ENCODE measurements at places on chromosomes 7 and 10.

- H3K27me3 ChIP-seq = no peaks in the 10 kb centered on the region
- H3K4me1 ChIP-seq = no peaks in the 10 kb centered on the region
- peak; percentile 73 for DNase-seq
- no peak overlapping the region for H3K27ac ChIP-seq
Measured at GRCh38 chr10:103932971-103933370, 15.0 kb upstream of the STN1 start.

GRCh38 chr7:136294977-136295376, 317.8 kb upstream of the MTPN start:
- H3K4me3 ChIP-seq = no peak overlapping the region
- DNase-seq = no peak
- no peaks in the 10 kb centered on the region for H3K4me1 ChIP-seq
- no peaks in the 10 kb centered on the region for H3K27me3 ChIP-seq

GRCh38 chr7:54615537-54615936, 73.4 kb downstream of the VSTM2A start:
- no peaks in the 10 kb centered on the region for H3K4me1 ChIP-seq
- H3K36me3 ChIP-seq = no peaks in the 10 kb centered on the region
- H3K4me3 ChIP-seq = no peak overlapping the region
- no peak for DNase-seq

- H3K4me3 ChIP-seq = no peak overlapping the region
- no peaks in the 10 kb centered on the region for H3K4me1 ChIP-seq
- H3K36me3 ChIP-seq = no peaks in the 10 kb centered on the region
- no peak overlapping the region for H3K27ac ChIP-seq
- no peaks in the 10 kb centered on the region for H3K27me3 ChIP-seq
Measured at GRCh38 chr10:126948355-126949160, 43.3 kb downstream of the DOCK1 start.

DNA sequence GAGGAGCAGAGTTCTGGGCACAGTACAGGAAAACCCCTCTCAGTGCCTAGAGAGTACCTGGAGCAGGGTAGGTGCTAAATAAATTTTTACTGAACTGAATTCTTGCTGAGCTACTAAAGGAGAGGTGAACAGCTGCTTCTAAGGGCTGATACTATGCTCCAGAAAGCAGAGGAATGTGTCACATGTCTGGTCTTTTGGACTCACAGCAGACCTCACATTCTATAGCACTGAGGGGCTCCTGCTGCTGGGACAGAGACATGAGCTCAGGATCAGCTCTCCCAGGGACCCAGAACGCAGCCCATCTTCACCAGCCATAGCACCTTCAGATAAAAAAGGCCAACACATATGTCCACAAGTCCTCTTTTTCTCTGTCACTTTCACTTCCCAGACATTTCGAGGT, 133.0 kb upstream of the KLF14 start:
- DNase-seq = no peak
- no peaks in the 10 kb centered on the region for H3K27me3 ChIP-seq
- peaks cover 23% of the 10 kb centered on the region for H3K36me3 ChIP-seq
- H3K4me3 ChIP-seq = no peak overlapping the region
- H3K4me1 ChIP-seq = no peaks in the 10 kb centered on the region
- no peak overlapping the region for H3K27ac ChIP-seq

DNA sequence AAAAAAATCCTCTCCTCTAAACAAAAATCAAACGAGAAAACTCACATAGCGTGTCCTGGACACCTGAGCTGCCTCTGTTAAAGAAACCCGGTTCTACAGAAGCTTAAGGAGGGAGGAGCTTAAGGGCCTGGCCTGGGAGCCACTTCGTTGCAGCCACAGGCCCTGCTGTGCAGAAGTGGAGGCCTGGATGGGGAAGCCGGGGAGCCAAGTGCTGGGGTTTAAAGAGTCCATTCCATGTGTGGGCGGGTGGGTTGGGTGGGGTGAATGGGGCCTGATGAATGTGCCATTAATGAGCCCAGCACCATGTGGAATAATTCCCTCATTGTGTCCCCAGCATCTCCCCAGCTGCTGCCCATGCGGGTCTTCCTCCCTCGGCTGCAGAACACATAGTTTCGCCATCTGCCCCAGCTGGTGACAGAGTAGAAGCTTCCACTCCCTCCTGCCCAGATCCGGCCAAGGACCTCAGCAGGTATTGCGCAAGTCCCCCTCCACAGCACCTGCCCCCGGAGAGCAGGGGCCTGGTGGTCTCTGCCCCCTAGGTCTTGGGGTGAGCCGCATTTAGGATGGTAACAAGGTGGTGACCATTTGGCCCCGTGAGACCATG, 127.8 kb upstream of the BTBD16 start:
- H3K36me3 ChIP-seq = no peaks in the 10 kb centered on the region
- peak; percentile 54 for DNase-seq
- H3K4me1 ChIP-seq = peaks cover 37% of the 10 kb centered on the region
- no peak overlapping the region for H3K4me3 ChIP-seq
- H3K27ac ChIP-seq = peak overlapping the region; percentile 43
- H3K27me3 ChIP-seq = no peaks in the 10 kb centered on the region

- no peak overlapping the region for H3K27ac ChIP-seq
- DNase-seq = no peak
- no peaks in the 10 kb centered on the region for H3K4me1 ChIP-seq
- no peak overlapping the region for H3K4me3 ChIP-seq
- H3K36me3 ChIP-seq = peaks cover 34% of the 10 kb centered on the region
- H3K27me3 ChIP-seq = no peaks in the 10 kb centered on the region
Measured at GRCh38 chr10:80516506-80517075, 21.1 kb upstream of the SH2D4B start.

GRCh38 chr7:22251281-22251680, 105.7 kb downstream of the RAPGEF5 start:
- no peak for DNase-seq
- H3K4me1 ChIP-seq = no peaks in the 10 kb centered on the region
- H3K4me3 ChIP-seq = no peak overlapping the region

DNA sequence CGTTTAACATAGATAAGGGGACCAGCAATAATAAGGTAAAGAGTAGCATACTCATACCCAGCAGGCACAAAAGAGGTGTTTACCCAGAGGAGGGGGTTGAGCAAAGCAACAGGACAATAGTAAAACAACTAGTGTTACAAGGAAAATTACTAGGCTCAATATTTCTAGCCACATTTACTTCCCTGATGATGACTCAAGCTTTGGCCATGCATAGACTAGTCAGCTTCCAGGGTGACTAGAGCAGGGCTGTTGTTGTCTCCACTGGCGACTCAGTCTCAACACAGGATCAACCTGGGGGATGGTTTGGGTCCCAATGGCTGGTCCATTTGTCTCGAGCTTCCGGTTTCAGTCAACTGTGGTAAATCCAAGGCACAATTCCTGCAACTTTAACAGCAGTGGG, 217.7 kb upstream of the KCND2 start:
- H3K4me1 ChIP-seq = no peaks in the 10 kb centered on the region
- H3K36me3 ChIP-seq = no peaks in the 10 kb centered on the region
- H3K4me3 ChIP-seq = no peak overlapping the region
- H3K27me3 ChIP-seq = no peaks in the 10 kb centered on the region
- DNase-seq = no peak

DNA sequence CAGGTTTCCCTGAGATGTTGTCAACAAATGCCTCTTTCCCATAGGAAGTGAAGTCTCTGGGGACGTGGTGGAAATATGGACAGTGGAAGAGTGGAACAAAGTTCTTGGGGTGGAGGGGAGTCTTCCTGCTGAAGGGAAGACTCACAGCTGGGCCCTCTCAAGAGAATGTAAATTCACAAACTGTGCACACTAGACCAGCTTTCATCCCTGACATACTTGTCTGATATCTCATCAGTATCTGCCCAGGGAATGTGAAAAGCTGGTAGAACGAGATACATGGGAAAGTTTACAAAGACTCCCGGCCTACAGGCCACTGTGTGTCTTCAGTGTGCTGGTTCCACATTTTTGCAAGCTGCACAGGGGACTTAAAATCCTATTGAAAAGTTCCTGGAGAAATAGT, 16.7 kb upstream of the CCDC3 start:
- DNase-seq = no peak
- no peaks in the 10 kb centered on the region for H3K36me3 ChIP-seq
- no peak overlapping the region for H3K27ac ChIP-seq
- H3K4me1 ChIP-seq = no peaks in the 10 kb centered on the region

- DNase-seq = no peak
- H3K36me3 ChIP-seq = no peaks in the 10 kb centered on the region
- no peak overlapping the region for H3K4me3 ChIP-seq
- H3K27ac ChIP-seq = no peak overlapping the region
- H3K4me1 ChIP-seq = peaks cover 8% of the 10 kb centered on the region
Measured at GRCh38 chr7:96284240-96284639, 37.7 kb downstream of the SLC25A13 start.

DNA sequence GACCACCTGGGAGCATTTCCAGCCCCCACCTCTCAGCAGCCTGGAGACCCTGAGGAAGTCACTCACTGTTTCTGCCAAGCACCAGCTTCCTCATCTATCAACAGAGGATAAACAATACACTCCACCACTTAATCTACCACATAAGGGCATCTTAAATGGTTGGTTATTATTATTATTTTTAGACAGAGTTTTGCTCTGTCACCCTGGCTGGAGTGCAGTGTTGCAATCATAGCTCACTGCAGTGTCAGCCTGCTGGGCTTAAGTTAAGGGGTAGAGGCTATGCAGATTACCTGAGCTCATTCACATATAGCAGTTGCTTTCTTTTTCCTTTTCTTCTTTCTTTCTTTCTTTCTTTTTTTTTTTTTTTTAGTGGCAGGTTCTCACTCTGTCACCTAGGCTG, 59.5 kb upstream of the ELN start:
- no peak for DNase-seq
- no peak overlapping the region for H3K4me3 ChIP-seq
- no peak overlapping the region for H3K27ac ChIP-seq
- no peaks in the 10 kb centered on the region for H3K4me1 ChIP-seq
- no peaks in the 10 kb centered on the region for H3K36me3 ChIP-seq

DNA sequence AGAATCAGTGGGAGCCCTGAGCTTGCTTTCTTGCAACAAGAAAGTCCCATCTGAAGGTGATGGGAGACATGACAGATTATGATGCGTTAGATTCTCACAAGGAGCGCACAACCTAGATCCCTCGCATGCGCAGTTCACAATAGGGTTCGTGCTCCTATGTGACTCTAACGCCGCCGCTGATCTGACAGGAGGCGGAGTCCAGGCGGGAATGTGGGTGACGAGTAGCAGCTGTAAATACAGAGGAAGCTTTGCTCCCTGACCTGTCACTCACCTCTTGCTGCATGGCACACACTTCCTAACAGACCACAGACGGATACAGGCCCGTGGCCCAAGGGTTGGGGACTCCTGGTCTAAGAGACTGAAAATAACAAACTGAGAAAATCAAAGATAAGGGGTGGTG, 1163.4 kb upstream of the AUTS2 start:
- no peak overlapping the region for H3K4me3 ChIP-seq
- peak; percentile 66 for DNase-seq
- no peaks in the 10 kb centered on the region for H3K36me3 ChIP-seq
- H3K27me3 ChIP-seq = no peaks in the 10 kb centered on the region
- H3K27ac ChIP-seq = no peak overlapping the region

- no peak overlapping the region for H3K27ac ChIP-seq
- H3K4me1 ChIP-seq = no peaks in the 10 kb centered on the region
- no peaks in the 10 kb centered on the region for H3K27me3 ChIP-seq
- no peak for DNase-seq
- no peak overlapping the region for H3K4me3 ChIP-seq
- H3K36me3 ChIP-seq = no peaks in the 10 kb centered on the region
Measured at GRCh38 chr7:3003936-3004335, 39.7 kb downstream of the CARD11 start.

DNA sequence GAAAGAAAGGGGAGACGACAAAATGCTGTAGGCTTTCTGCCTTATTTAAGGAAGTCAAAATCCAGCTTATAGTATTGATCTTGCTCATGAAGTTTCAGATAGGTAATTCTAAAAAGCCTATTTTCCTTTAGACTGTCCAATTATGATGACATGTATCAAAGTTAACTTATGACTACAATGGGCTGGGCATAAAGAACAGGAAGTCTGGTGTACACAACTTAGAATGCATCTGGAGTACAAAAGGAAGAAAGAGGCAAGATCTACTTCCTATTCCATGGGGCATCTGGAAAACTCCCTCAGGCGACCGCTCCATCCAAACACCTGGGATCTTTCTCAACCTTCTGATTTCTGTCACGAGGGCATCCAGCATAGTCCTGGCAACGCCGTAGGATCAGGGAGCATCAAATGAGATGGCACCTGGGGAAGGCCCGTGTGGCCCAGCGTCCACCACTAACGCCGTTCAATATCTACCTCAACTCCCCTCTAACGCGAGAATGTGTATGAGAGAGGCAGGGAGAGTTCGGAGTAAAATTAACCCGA, 512 bp downstream of the FAM24B start:
- peak overlapping the region; percentile 57 for H3K4me3 ChIP-seq
- no peak overlapping the region for H3K27ac ChIP-seq
- H3K4me1 ChIP-seq = no peaks in the 10 kb centered on the region
- H3K36me3 ChIP-seq = no peaks in the 10 kb centered on the region

DNA sequence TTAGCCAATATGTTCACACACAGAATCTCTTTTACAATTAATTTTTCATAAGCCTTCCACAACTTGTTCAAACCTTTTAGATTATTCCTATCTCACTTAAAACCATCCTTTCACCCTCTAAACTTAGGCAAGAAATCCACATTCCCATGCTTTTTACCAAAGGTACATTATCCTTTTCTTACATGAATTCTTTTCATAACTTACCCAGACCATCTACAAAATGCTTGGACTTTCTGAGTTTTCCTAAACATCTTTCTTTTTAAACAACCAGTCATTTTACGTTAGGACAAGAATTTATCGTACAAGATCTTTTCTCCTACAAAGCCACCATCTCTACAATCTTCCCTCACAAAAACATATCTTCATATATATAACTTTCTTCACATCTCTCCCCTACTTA, 18.8 kb upstream of the GARS1 start:
- no peaks in the 10 kb centered on the region for H3K4me1 ChIP-seq
- no peak overlapping the region for H3K27ac ChIP-seq
- H3K4me3 ChIP-seq = no peak overlapping the region
- H3K36me3 ChIP-seq = peaks cover 9% of the 10 kb centered on the region

DNA sequence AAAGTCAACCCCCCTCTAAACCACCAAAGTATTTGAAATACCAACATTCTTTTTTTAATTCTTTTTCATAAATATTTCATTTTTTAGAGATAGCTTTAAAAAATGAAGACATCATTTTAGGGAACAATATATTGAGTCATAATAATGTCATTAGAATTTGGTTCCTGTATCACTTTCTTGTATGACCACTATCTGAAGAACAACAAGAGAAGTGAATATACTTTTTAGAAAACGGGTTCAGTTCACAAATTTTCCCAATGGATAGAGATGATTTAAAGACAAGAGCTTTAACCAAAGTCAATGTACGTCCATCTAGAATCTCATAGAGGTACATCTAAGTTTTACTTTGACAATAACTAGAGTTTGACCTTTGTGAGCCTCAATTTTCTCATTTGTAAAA, 48.2 kb downstream of the CUBN start:
- DNase-seq = no peak
- H3K4me1 ChIP-seq = peaks cover 1% of the 10 kb centered on the region
- no peak overlapping the region for H3K4me3 ChIP-seq
- H3K27me3 ChIP-seq = no peaks in the 10 kb centered on the region
- no peak overlapping the region for H3K27ac ChIP-seq

GRCh38 chr7:124716894-124717293, 48.7 kb downstream of the GPR37 start:
- no peak overlapping the region for H3K27ac ChIP-seq
- DNase-seq = no peak
